ENCODE measurements at places on chromosomes 1 and 21.
A peak's percentile ranks its signal among the peaks of the same experiment; 100 is the strongest.

GRCh38 chr21:29449306-29449950 lies 150.7 kb downstream of the BACH1 start:
- DNase-seq, result no peak

GRCh38 chr1:8625491-8625890 lies 191.9 kb downstream of the RERE start:
- DNase-seq, result no peak

DNA sequence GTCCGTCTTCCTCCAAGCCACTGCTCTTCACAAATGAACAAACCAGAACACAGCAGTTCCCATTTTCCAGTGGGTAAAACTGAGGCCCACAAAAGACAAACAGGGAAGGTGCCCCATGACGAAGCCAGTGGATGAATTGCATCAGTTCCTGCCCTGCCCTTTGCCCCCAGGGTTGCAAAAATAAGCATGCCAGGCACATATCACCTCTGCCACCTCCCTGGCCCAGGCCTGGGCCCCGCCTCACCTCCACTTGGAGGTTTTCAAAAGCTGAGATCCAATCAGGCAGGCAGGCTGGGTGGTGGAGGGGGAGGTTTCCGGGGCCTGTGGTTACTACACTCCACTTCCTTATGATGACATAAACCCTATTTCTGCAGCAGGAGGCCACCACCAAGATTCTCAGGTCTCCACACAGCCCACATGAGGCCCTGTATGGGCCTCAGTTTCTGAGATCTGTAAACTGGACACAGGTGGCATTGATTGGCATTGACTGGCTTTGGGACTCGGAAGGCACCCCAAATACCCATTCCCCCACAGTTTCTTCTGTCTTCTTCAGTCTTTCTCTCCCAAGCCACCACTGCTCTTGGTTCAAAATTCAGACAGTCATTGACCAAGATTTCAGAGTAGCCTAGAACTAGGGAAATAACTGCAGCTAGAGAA lies 4.1 kb downstream of the KIF21B start:
- peak; percentile 53 for DNase-seq

- no peak for DNase-seq
These were observed 280.5 kb upstream of the CAMK1G start for GRCh38 chr1:209302779-209303568.

- DNase-seq, result peak; percentile 4
These were observed 29.6 kb downstream of the RUNX3 start for GRCh38 chr1:24900486-24900849.

DNA sequence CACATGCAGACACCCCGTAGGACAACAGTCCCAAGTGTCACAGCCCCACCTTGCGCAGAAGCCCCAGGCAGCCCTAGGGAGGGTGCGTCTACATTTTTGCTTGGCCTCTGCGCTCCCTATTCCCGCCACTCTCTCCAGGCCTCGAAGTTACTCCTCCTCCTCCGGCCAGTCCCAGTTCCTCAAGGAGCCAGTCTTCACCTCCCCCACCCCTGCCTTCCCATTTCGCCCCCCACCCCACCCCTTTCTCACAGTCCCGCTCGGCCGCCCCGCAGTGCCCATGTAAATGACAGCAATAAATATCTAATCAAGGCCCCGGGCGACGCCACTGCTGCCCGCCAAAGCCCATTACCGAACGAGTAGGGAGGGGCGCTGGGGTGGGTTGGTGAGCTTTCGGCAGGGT lies 3.2 kb downstream of the DMBX1 start:
- DNase-seq, result no peak

DNA sequence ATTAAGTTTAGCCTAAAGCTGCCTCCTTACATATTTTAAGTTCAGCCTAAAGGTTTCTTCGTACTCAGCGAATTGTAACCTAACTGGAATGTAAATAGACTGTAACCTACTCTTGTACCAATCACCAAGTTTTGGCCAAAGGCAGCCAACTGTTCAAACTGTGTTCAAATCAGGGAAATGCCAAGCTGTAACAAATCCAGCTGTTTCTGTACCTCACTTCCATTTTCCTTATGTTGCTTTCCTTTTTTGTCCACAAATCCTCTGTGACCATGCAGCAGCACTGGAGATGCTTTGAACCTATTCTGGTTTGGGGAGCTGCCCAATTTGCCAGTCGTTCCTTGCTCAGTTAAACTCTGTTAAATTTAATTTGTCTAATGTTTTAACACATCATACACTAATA lies 3.2 kb upstream of the APOBEC4 start:
- DNase-seq, result no peak

DNA sequence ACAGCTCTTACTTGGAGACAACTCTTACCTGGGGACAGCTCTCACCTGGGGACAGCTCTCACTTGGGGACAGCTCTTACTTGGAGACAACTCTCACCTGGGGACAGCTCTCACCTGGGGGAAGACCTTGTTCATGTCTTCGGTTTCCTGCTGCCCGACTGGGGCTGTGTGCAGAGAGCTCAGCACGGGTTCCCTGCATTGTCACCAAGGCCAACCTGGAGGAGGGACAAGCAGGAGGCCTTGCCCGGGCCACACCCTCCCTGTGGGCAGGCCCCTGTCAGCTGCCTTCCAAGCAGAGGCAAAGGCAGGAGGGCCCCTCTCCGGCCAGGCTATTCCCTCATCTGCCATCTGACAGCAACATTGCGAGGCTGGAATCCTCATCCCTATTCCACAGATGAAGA lies at the start of gene LDLRAD1:
TSS of gene LDLRAD1 (minus strand) at position 208 of the 400 bp plus-strand sequence. CDS start at position 134, 74 bp downstream.
- no peak for DNase-seq

DNA sequence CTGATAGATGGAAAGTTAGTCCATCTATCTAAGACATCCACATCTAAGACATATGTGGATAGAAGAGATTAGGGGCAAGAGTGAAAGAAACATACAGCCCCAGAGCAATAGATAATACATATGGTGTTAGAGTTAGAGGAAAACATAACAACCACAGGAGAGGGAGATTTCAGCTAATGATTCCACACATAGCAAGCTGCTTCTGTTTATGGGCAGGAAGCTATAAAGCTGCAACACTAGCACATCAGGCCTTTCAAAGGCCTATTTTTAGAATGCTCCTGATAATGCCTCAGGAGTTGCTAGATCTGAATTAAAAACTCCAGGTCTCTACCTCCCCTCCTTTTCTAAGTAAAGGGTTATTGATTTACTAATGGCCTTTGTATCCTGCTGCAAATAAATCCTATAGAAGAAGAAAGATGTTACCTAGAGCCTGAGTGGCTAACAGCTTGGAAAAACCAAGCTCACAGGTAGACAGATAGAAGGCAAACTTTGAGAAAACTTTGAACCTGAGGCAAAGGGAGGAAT lies 36.1 kb downstream of the BRINP2 start:
- DNase-seq, result no peak

- DNase-seq, result no peak
These were observed 21.1 kb downstream of the MKNK1 start for GRCh38 chr1:46582972-46583371.

DNA sequence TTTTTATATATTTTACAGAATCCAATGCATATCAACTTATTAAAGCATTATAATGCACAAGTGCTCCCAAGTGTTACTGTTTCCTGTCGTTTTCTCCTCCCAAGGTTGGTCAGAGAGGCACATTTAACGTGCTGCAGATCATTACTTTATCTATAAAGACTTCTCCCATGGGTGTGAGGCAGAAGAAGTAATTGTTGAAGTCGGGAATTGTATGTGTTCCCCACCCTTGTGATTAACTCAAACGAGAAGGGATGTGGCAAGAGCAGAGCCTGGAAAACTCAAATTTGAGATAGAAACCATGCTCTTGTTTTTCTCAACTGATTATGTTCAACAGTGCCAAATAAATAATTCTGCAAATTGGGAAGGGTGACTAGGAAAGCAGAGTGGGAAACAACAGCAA lies 412.5 kb upstream of the ADAMTS5 start:
- no peak for DNase-seq
